ENCODE measurements at places on chromosomes 1 and 21.
A peak's percentile ranks its signal among the peaks of the same experiment; 100 is the strongest.

GRCh38 chr1:159177272-159177907, 6.0 kb downstream of the CADM3 start:
- DNase-seq = peak; percentile 53

- no peak for DNase-seq
Observed at GRCh38 chr1:104932030-104932915, 1182.6 kb downstream of the AMY1C start.

DNA sequence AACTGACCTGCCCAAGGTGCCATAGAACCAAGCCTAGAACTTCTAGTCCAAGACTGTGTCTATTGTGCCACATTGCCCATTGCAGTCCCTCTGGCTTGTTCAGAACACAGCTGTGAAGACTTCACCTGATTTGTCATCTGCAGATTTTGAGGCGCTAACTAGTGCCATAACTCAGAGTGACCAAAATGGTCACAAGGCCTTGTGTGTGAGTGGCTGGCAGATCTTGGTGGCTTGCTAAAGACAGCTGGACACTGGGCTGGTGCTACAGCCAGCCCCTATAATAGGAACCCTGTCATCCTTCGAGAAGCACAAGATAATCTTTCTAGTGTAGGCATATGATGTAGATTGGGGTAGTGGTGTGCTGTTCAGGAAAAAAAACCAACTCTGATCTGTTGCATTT, 63.7 kb upstream of the IFNLR1 start:
- DNase-seq = no peak

DNA sequence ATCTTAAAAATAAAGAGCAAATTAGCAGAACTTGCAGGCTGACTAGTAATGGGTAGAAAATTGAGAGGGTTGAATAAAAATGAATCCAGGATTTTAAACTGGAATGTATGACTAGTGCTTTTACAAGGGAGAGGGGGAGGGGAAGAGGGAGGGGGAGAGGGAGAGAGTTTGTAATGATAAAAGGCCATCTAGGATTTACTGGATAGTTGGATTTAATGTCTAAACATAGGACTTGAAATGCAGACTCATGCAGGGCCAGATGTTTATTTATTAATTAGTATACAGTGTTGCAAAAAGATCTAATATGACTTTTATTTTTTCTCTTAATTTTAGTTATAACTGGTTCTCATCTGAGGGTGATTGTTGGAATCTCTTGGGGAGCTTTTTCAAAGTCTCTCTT, 4.3 kb downstream of the ZNF326 start:
- no peak for DNase-seq

GRCh38 chr1:174680101-174680500, 232.3 kb downstream of the GPR52 start:
- no peak for DNase-seq

DNA sequence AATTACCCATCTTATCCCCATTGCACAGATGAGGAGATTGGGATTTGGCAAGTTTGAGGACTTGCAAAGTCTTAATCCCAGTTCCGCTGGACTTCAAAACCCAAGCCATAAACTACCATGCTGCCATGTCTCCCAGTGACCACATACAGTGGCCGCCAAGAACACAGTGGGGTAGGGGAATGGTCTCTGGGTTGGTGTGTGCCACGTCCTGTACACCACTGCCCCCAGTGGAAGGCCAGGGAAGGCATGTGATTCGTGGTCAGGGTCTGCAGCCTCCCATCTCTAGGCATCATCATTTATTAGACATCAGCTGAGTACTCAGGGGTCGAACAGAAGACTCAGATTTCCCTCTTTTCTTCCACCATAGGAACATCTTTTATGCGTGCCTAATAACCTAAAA, 76.0 kb downstream of the MAN1C1 start:
- DNase-seq = no peak

DNA sequence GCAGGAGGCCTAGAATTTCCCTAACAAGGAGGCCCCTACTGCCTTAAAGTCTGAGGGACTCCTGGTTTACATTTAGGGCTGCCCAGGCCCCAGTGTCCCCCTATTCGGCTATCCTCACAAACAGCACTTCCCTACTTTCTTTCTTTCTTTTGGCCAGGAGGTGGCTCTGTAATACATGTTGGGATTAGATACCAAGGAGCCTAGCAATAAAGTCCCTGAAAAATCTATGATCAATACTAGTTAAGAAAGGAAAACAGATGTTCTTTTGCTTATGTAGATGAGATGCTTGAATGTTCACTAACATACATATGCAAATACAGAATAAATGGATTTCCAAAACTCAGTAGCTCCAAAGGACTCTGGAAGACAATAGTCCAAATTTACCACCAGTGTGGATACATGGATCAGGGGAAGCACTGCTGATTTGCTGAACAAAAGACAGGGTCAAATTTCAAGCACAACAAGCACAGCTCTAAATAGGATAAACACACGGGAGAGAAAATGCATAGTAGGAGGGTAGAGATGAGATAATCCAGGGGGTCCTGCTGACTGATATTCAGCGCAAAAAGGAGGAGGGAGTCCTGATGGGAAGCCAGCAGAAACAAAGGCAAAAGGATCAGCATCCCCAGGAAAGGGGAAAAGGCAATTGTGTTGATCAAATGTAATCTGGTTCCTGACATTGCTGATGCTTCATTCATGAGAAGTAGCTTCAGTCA, 240.0 kb downstream of the NUF2 start:
- DNase-seq = no peak

Data from tibial nerve (tissue), 4 donors.